ENCODE measurements at places on chromosomes 4 and X.

DNA sequence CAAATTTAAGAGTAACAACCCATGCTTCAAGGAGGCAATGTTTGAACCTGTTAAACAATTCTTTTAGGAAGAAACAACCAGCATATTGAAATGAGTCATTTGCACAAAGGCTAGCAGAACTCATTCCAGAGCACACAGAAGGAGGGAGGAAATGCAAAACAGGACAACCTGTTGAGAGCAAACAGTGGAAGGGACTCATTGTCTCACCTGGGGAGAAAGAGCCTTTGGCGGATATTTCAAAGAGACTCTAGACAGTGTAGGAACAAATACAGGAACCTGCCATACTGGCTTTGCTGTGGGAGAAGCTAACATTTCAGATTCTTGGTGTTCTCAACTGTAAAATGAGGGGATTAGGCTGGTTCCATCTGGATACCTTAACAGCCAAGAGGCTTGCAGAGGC, 14.8 kb upstream of the RASGEF1B start:
- DNase-seq: no peak

DNA sequence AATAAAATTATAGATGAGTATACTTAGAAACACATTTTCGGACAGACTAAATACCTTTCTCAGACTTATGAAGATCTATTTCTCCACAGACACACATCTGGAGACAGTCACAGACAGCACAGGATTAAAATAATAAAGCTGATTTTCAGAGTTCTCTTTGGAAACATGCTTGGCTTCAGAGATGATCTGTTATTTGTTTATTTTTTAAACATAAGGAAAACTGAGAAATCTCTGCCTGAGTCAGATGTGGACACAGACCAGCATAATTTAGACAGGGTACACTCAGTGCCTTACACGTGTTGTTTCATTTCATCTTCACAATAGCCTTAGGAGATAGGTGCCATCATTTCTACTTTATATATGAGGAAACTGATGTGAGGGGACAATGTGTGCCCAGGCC, 92.1 kb downstream of the SLC9A7 start:
- DNase-seq: no peak

- DNase-seq: no peak
Measured at GRCh38 chr4:33696041-33696440, 2548.3 kb downstream of the ARAP2 start.

DNA sequence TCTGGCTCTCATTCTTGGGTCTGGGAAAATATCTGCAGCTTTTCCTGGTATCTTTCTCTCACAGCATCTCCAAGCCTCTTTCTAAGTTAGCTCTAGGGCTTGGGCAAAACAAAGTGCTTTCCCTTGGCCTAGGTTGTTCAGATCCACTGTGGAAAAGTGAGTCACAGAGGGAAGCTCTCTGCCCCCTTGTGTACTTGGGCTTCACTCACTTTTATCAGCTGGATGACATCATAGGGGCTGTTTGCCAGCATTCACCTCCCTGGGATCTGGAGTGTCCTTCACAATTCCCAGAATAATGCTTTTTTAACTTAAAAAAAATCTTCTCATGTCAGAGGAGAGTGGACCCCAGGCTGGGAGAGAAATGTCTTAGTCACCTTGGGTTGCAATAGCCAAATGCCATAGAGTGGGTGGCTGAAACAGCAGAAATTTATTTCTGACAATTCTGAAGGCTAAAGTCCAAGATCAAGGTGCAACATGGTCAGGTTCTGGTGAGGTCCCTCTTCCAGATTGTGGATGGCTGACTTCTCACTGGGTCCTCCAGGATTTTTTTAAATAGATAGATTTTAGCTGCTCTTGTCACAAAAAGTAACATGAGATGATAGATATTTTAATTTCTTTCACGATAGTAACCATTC, 247.8 kb downstream of the SH2D1A start:
- DNase-seq: no peak

- DNase-seq: no peak
Measured at GRCh38 chr4:101393256-101393655, 45.9 kb upstream of the PPP3CA start.

DNA sequence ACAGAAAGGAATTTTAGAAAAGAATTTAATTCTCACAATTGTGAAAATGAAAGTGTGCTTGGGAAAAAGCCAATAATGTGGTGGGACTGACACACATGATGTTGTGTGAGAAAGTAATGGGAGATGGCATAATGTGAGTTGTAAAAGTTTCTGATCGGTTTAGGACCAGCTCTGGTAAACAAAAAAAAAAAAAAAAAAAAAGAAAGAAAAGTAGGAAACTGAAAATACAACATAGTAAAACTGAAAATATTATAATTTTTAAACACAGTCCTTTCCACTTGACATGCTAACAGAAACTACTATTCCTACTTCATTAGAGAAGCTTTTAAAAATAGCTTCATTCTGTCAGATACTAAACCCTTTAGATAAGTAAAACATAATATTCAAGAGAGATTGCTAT, 28.2 kb downstream of the RAP1GDS1 start:
- DNase-seq: no peak

- DNase-seq: no peak
Measured at GRCh38 chrX:121216641-121217374, 169.4 kb downstream of the GLUD2 start.

DNA sequence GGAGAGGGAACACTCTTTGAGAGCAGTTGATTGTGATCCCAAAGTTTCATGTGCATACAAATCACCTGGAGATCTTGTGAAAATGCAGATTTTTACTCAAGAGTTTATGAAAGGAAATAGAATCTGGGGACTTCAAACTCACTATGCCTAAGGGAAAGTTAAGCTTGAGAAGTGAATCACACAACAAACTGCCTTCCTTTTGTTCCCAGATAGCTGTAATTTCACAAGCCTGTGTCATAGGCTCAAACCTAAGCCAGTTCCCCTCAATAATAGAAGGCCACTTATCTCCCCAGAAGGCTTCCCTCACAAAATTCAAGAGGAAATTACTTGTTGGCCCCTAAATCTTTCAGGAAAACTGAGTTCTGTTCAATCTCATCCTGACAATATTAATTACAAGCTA, 132.8 kb upstream of the MAGEB16 start:
- no peak for DNase-seq

GRCh38 chr4:155565776-155566175, 100.9 kb upstream of the GUCY1A1 start:
- no peak for DNase-seq

- no peak for DNase-seq
Measured at GRCh38 chr4:185810746-185811508, 1.1 kb downstream of the SORBS2 start.

GRCh38 chr4:7652451-7652881, 217.7 kb upstream of the PSAPL1 start:
- DNase-seq: no peak

DNA sequence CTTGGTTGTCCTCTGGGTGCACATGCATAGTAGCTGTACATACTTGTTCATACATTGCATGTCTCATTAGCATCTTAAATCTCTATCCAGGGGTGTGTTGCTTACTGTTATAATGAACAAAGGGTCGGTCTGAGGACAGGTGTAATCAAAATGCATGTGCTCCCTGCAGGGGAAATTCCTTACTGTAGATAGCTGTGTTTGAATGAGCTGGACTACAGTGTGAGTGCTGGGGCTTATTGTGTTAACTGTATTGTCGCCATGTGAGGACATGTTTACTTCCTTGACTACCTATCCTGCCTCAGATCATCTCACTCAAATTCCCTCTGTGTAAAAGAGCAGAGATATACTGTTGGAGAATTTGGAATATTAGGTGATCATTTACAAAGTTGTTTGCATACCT, 98.7 kb downstream of the KLHL34 start:
- no peak for DNase-seq

GRCh38 chrX:127259742-127260141, 440.2 kb downstream of the PRR32 start:
- DNase-seq: no peak

DNA sequence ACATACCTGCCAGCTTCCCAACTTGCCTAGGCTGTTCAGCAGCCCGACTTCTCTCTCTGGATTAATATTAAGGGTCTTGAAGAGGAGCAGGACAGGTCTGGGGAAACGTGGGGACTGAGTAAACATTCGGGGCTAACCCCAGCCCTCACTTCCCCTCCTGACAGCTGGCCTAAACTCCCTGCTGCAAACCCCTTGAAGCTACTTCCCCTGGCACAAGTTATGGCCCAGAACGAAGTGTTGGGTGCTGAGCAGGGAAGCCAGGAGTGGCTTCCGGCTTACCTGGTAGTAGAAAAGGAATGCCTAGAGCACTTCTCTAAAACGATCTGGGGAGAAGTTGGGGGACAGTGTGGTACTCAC, 200.0 kb downstream of the BCOR start:
- DNase-seq: no peak

DNA sequence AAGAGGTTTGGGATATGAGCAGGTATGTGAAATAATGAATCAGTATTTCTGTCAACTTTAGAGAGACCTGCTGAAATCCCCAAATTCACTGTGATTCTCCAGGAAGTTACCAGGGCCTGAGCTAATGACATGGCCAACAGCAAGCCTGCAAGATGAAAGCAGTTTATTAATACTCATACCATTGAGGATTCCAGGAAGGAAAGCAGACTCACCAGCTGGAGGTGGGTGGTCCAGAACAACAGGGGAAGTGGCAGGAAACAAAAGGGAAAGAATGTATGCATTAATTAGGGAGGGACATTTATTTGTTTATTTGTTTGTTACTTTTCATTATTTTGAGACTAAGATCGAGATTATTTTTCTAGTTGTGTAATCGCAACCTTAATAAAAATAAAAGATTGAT, 196.6 kb upstream of the AGA start:
- no peak for DNase-seq

DNA sequence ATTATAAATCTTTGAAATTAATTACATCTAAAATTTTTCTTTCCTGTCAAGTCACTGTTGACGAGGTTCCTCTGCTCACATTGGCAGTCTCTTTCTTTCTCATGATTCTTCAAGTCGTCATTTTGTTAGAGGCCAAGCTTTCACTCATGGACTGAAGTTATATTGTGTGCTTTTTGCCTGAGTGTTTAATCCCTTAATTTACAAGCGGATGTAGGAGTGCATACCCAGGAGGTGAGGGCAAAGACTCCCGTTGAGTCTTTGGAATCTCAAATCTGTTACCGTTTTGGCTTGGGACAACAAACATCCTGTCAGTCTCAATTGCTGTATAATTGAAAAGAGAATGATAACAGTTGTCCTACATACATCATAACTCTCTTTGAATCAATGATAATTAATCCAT, 345.0 kb downstream of the TRIML1 start:
- DNase-seq: no peak

GRCh38 chrX:74195605-74196004, 108.4 kb upstream of the ZCCHC13 start:
- DNase-seq: no peak

- no peak for DNase-seq
Measured at GRCh38 chr4:16862697-16863096, 35.7 kb downstream of the LDB2 start.

DNA sequence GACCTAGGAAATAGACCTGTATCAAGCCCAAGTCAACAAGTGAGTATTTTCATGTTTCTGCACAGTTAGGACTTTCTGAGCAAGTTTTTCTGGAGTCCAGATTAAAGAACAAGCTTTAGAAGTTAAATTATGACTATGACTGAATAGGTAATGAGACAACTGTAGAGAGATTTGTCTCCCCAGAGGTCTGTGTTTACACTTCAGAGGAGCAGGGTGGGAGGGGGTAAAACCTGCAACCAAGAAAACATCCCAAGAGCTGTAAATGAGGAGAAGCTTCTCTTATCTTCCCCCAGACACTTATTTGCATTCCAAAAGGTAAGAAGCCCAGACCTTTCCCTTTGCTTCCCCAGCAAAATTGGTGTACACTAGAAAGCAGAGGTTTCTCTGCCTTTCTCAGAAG, 22.1 kb upstream of the CEP135 start:
- DNase-seq: no peak

GRCh38 chr4:61211781-61212180, 11.7 kb downstream of the ADGRL3 start:
- DNase-seq: no peak

- DNase-seq: no peak
Measured at GRCh38 chr4:1851160-1851559, 4.8 kb downstream of the LETM1 start.

Measured in stimulated activated CD8-positive, alpha-beta memory T cell treated with anti-CD3 and anti-CD28 coated beads, Interleukin-15, amount 100 ng/mL, for 48 hours (primary cell).